Endothelial cell of coronary artery (primary cell): ENCODE measurements at places on chromosomes 2 and 18. TPM values are rescaled to one million over a fixed set of nuclear protein-coding genes. Genes with fewer than 3 reads are reported as not detected.

The MBOAT2 gene
- 5.6 and 14.1 TPM in 2 replicates for total RNA-seq

The SLC38A11 gene
- total RNA-seq = not detected in 2 replicates

The LBX2 gene
- total RNA-seq = 1.4 and 2.1 TPM in 2 replicates

The ACOXL gene
- not detected in 2 replicates for total RNA-seq

The NAT8 gene
- total RNA-seq = not detected in 2 replicates

The CD8B gene
- total RNA-seq = not detected in 2 replicates

The EFHD1 gene
- total RNA-seq = 0.47 TPM in 1 of 2 replicates, not detected in the other

The STON1 gene
- total RNA-seq = 3.6 and 11.3 TPM in 2 replicates

The SCN3A gene
- total RNA-seq = 0.09 TPM in 1 of 2 replicates, not detected in the other

The PRKD3 gene
- total RNA-seq = 55.1 and 73.8 TPM in 2 replicates

The AKAIN1 gene
- total RNA-seq = not detected in 2 replicates

The HOXD13 gene
- not detected in 2 replicates for total RNA-seq

The ITGB6 gene
- 0.09 TPM in 1 of 2 replicates, not detected in the other for total RNA-seq
